Tibial artery (tissue), 4 donors: ENCODE measurements at places on chromosomes 6 and 20.

- DNase-seq = no peak
Observed at GRCh38 chr6:22825210-22825609, 255.8 kb downstream of the HDGFL1 start.

DNA sequence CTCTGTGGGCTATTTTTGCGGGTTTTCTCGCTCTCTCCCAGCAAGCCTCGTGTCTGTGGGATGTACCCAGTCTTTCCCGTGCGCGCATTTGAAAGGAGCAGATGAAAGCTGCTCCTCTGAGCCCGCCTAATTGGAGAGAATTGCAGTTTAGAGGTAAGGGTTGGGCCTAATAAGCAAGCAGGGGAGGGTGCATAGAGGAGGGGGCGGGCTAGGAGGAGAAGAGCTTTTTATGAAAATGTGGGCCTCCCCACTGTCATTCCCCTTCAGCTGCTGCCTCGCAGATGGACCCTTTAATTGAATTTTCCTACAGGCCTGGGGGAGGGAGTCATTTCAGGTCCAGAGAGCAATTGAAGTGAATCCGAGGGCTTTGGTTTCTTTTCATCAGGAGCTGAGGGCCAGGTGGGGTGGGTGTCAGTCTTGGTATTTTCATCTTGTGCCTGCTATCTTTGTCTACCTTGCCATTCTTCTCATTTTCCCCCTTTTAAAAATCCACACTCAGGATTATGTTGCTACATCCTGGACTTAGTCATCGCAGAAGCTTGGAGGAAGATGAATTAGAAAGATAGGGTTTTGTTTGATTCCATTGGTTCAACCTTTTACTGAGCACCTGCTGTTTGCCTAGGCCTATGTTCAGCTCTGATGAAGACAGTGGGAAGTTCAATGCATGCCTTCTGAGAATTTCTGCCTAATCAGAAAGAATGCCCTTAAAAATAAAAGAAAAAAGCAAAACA, 423.4 kb downstream of the CD83 start:
- DNase-seq = no peak

DNA sequence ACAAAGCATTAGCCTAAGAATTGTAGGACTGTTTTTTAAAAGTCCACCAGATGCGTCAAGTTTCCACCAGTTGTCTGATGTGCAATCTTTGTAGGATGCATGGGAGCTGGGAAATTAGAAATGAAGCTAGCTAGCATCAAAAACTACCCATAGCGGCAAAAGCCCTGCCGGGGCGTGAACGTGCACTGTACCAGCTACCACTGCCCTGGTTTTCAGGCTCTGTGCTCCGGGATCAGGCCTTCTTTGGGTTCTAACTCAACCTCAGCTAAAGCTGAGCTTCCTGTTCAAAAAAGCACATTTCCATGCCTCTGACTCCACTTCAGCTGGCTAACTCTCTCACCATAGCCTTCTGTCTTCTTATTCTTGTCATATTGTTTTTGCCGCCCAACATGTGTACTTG, 26.9 kb upstream of the FUCA2 start:
- DNase-seq = no peak

DNA sequence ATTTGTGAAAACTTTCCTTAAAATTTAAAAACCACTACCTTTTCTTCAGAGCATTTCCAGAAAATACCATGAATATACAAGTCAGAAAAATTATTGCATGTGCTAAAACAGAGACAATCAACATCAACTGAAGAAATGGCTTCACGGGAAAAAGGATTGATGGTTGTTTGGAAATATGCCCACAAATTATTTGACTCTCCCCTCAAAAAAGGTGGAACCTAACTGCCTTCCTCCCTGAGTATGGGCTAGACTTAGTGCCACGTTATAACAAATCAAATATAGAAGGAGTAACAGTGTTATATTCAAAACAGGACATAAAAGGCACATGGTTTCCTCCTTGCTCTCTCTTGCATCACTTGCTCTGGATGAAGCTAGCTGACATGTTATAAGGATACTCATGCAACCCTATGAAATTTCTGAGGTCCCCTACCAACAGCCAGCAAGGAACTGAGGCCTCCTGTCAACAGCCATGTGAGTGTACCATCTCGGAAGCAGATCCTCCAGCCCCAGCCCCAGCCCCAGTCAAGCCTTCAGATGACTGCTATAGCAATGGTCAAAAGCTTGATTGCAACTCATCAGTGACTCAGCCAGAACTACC, 8.4 kb downstream of the BTBD9 start:
- DNase-seq = no peak

- no peak for DNase-seq
Observed at GRCh38 chr6:73028893-73029450, 196.3 kb downstream of the KHDC1L start.
